Stimulated activated CD8-positive, alpha-beta memory T cell treated with anti-CD3 and anti-CD28 coated beads, Interleukin-4, amount 100 ng/mL, for 1 hour (primary cell): ENCODE measurements at places on chromosomes 2 and 18.

DNA sequence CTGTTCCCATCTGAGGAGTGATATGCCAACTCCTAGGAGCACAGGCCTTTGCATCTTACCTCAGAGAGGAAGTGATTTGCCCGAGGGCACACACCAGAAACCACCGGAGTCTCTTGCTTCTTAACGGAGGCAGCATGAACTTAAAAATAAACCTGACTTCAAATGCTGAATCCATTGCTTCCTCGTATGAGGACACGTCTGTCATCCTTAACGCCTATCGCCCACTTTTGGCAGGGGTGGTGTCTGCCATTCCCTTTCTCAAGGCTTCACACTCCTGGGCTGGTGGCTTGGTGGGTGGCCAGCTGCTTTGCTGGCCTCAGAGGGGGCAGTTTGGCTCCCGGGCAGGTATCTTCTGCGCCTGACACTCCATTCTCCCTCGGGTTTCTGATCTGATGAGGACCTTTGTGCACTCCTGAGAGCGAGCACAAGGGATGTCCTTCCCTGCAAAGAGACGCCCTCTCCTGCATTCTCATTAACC is 1.1 kb upstream of the PREB start:
- DNase-seq: no peak

- no peak for DNase-seq
Observed at GRCh38 chr2:9205486-9205885, 1.1 kb upstream of the ASAP2 start.

GRCh38 chr2:63596401-63596883 is 7.7 kb downstream of the MDH1 start:
- no peak for DNase-seq

- DNase-seq: no peak
Observed at GRCh38 chr2:3242747-3243369, 134.8 kb downstream of the EIPR1 start.

GRCh38 chr2:69188182-69188900 is 175.4 kb downstream of the ANTXR1 start:
- no peak for DNase-seq

- DNase-seq: no peak
Observed at GRCh38 chr18:62614494-62614893, 91.7 kb downstream of the ZCCHC2 start.

GRCh38 chr18:76756531-76757253 is 65.7 kb upstream of the ZNF236 start:
- no peak for DNase-seq

- no peak for DNase-seq
Observed at GRCh38 chr2:206020171-206020570, 65.8 kb downstream of the INO80D start.

DNA sequence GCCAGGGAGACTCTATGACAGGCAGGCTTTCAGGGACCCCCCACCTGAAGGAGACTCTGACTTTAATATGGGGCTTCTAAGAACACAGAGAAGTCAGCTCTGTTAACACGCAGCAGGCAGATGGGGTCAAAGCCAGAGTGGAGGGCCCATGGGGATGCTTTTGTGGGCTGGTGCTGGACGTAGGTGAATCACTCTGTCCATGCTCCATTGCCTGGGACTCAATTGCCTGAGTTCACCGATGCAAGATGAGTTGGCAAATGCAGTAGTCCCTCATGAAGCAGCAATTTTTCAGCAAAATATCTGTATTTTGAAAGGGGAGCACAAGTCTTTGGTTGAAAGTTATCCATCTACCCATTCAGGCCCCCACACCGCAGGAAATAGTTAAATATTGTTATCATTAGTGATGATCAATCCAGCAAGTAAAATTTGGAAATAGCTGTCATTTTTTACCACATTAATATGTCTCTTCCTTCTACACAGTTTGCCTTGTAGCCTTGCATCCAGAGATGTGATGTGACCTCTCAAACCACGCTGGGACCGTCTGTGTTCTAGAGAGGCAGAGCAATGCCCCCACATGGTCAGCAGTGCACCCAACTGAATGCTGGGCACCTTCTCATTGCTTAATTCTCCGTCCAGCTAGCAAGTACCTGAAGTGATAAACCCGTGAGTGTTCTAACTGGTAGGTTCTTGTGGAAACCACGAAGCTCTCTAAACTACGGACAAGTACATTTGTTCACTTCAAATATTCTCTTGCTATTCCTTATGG is 34.8 kb upstream of the FAM110C start:
- no peak for DNase-seq

DNA sequence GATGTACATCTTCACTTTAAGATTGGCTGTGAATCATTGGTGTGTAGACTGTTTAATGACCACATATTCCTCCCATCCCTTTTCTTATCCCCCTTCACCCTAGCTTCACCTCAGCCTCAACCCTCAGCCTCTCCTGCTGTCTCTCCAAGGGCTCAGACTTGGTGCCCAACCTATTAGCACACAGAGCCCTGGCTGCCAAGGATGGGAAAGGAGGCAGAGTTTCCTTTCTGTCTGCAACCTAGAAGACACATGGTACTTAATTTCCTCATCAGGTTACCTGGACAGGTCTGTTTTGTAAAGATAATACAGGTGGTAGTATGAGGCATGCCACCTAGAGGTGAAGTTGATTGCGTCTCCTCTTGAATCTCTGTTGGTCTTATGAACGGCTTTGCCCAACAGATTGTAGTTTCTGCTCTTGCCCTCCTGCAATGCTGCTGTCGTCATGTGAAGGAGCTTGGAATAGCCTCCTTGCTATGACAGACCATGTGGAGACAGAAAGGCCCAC is 44.5 kb upstream of the RMND5A start:
- DNase-seq: no peak

- no peak for DNase-seq
Observed at GRCh38 chr2:231185886-231186285, 12.5 kb upstream of the ARMC9 start.

DNA sequence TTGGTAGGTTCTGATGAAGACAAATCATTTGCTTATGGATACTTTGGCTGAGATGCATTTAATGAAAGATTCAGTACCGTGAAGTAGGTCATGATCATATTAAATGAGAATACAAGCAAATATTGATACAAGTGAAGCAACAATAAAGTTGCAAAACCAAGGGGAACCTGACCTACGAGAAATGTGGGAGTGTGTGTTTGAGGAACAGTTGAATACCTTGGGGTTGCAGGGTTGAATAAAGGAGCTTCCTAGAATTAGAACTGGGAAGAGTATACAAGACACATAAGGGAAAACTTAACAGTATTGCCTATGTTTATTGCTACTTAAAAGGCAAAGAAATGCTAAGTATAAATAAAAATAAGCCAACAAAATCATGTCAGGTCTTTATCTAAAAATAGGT is 702.9 kb downstream of the ERBB4 start:
- DNase-seq: no peak
